ENCODE measurements at places on chromosomes 1 and 21. TPM values are rescaled to one million over a fixed set of nuclear protein-coding genes. Genes with fewer than 3 reads are reported as not detected.

FCRL6 gene
- 0.30 TPM for total RNA-seq

FMN2 gene
- total RNA-seq, result not detected

HORMAD1 gene
- not detected for total RNA-seq

TRIM67 gene
- total RNA-seq, result not detected

IVL gene
- not detected for total RNA-seq

PPT1 gene
- 62.7 TPM for total RNA-seq

INKA2 gene
- total RNA-seq, result 2.4 TPM

OR2L5 gene
- total RNA-seq, result not detected

CELA2B gene
- not detected for total RNA-seq

C2CD4D gene
- not detected for total RNA-seq

CAMTA1 gene
- 118 TPM for total RNA-seq

DISP1 gene
- 0.97 TPM for total RNA-seq

TSACC gene
- total RNA-seq, result not detected

RIPPLY3 gene
- total RNA-seq, result not detected

SLAMF8 gene
- not detected for total RNA-seq

CENPF gene
- 52.4 TPM for total RNA-seq

CHIA gene
- not detected for total RNA-seq

PLOD1 gene
- 348 TPM for total RNA-seq

PRDX1 gene
- 929 TPM for total RNA-seq

AQP10 gene
- under 0.01 TPM for total RNA-seq

SH2D1B gene
- total RNA-seq, result not detected

AVPR1B gene
- not detected for total RNA-seq

ECE1 gene
- total RNA-seq, result 229 TPM

TARBP1 gene
- total RNA-seq, result 23.4 TPM

HES2 gene
- 59.4 TPM for total RNA-seq

PCSK9 gene
- total RNA-seq, result 0.46 TPM

PDPN gene
- not detected for total RNA-seq

AMY1A gene
- not detected for total RNA-seq

SLAMF1 gene
- total RNA-seq, result not detected

RNF186 gene
- not detected for total RNA-seq

OLIG2 gene
- total RNA-seq, result not detected

NTMT2 gene
- not detected for total RNA-seq

COL8A2 gene
- total RNA-seq, result under 0.01 TPM

COL18A1 gene
- 73.3 TPM for total RNA-seq

LAMTOR2 gene
- 82.2 TPM for total RNA-seq

ATP1A4 gene
- total RNA-seq, result not detected

CCDC185 gene
- not detected for total RNA-seq

DNAJC28 gene
- total RNA-seq, result 1.3 TPM

PRXL2B gene
- total RNA-seq, result 31.2 TPM

WDR77 gene
- 67.6 TPM for total RNA-seq

ENAH gene
- total RNA-seq, result 25.0 TPM

ACTA1 gene
- not detected for total RNA-seq

THEM5 gene
- not detected for total RNA-seq

S100A7 gene
- total RNA-seq, result not detected

ASCL5 gene
- total RNA-seq, result not detected

BCL2L15 gene
- total RNA-seq, result under 0.01 TPM

CADM3 gene
- total RNA-seq, result 15.8 TPM

PPFIA4 gene
- total RNA-seq, result 0.32 TPM

CNR2 gene
- total RNA-seq, result not detected

S100A9 gene
- total RNA-seq, result not detected

GLIS1 gene
- total RNA-seq, result not detected

NBPF6 gene
- total RNA-seq, result not detected

HSD11B1 gene
- 0.61 TPM for total RNA-seq

SPRR3 gene
- not detected for total RNA-seq

DCDC2B gene
- not detected for total RNA-seq

ACKR1 gene
- total RNA-seq, result 0.32 TPM

LPAR3 gene
- total RNA-seq, result 0.15 TPM

PCP4 gene
- not detected for total RNA-seq

Measured in epithelial cell of umbilical artery (primary cell).